Uterine smooth muscle cell (primary cell): ENCODE measurements at places on chromosomes 5 and 9. TPM values are rescaled to one million over a fixed set of nuclear protein-coding genes. Genes with fewer than 3 reads are reported as not detected.

Gene ZNG1F
- total RNA-seq, result 4.6 and 9.1 TPM in 2 replicates

Gene PTPRD
- 8.9 and 13.2 TPM in 2 replicates for total RNA-seq

Gene TMEM250
- total RNA-seq, result 49.4 and 59.1 TPM in 2 replicates

Gene FBXL7
- total RNA-seq, result 3.0 and 4.2 TPM in 2 replicates

Gene PCDHB12
- under 0.01 and 0.12 TPM in 2 replicates for total RNA-seq

Gene AGGF1
- total RNA-seq, result 31.2 and 31.3 TPM in 2 replicates

Gene PCDHA1
- under 0.01 TPM in 2 replicates for total RNA-seq

Gene PTCD2
- 11.0 and 13.2 TPM in 2 replicates for total RNA-seq

Gene OBP2A
- total RNA-seq, result not detected in 2 replicates

Gene NR4A3
- total RNA-seq, result under 0.01 and 0.25 TPM in 2 replicates

Gene GRIN3A
- not detected in 2 replicates for total RNA-seq

Gene CDKN2A
- 8.5 and 8.9 TPM in 2 replicates for total RNA-seq

Gene C9orf153
- 0.25 TPM in 1 of 2 replicates, not detected in the other for total RNA-seq

Gene SLC6A7
- under 0.01 TPM in 1 of 2 replicates, not detected in the other for total RNA-seq

Gene PCDH12
- under 0.01 and 0.11 TPM in 2 replicates for total RNA-seq

Gene C8G
- total RNA-seq, result 0.37 TPM in 1 of 2 replicates, not detected in the other

Gene SEMA6A
- 0.12 and 0.44 TPM in 2 replicates for total RNA-seq

Gene SEMA5A
- 15.7 and 16.0 TPM in 2 replicates for total RNA-seq

Gene RNF180
- 3.4 and 5.7 TPM in 2 replicates for total RNA-seq

Gene GNE
- 53.0 and 57.9 TPM in 2 replicates for total RNA-seq

Gene CDH9
- not detected in 2 replicates for total RNA-seq

Gene GABRA1
- total RNA-seq, result not detected in 2 replicates

Gene OCLN
- 1.7 and 2.0 TPM in 2 replicates for total RNA-seq
